ENCODE measurements at places on chromosomes 6 and 20.
A peak's percentile ranks its signal among the peaks of the same experiment; 100 is the strongest.

DNA sequence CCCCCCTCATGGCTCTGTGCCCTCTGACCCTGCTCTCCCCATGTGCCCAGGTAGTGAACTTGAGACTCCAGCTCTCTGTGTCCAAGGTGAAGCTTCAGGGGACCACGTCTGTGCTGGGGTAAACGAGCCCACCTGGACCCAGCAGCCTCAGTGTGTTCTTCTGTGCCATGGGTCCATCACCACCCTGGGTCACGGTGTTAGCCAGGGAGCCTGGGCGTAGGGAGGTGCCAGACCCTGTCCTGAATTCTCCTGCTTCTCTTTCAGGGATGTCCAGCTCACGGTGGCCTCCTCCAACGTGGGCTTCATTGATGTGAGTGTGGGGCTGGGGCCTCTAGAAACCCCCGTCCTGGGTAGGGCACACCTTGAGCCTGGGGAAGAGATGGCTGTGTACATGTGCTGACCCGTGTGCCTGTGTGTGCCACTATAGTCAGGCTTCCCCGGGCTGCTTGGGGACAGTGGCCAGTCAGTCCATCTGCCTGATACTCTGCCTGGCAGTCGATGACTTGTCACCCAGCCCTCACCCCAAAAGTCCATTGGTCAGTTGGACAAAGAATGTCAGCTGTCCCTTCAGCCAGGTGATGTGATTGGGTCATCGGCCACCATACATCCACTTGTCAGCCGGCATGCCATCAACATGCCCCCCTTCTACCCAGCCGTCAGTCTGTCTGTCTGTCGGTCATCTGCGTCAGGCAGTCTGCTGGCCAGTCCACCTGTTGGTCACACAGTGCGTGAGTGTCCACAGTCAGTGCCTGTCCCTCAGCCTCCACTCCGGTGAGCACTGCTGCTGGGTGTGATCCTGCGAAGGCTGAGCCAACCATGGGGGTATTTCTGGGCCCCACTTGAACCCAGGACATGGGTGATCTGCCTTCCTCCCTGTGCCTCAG is 10.9 kb upstream of the BPIFB6 start:
- DNase-seq = no peak

- DNase-seq = peak; percentile 32
Measured at GRCh38 chr6:83417880-83418663, 12.8 kb downstream of the ME1 start.

DNA sequence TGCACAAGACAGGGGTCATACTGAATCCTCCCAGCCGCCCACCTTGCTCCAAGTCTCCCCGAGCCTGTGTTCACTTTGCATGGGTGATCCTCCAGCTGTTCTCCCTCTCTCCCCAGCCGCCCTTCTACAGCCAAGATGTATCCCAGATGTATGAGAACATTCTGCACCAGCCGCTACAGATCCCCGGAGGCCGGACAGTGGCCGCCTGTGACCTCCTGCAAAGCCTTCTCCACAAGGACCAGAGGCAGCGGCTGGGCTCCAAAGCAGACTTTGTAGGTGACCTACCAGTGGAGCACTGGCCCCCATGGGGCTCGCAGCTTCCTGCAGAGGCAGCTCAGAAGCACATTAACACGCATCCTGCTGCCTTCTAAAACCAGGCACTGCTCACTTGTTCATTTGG is 14.6 kb upstream of the IFT52 start:
- DNase-seq = no peak

GRCh38 chr6:45518013-45518720 is 140.4 kb upstream of the SUPT3H start:
- DNase-seq = no peak

DNA sequence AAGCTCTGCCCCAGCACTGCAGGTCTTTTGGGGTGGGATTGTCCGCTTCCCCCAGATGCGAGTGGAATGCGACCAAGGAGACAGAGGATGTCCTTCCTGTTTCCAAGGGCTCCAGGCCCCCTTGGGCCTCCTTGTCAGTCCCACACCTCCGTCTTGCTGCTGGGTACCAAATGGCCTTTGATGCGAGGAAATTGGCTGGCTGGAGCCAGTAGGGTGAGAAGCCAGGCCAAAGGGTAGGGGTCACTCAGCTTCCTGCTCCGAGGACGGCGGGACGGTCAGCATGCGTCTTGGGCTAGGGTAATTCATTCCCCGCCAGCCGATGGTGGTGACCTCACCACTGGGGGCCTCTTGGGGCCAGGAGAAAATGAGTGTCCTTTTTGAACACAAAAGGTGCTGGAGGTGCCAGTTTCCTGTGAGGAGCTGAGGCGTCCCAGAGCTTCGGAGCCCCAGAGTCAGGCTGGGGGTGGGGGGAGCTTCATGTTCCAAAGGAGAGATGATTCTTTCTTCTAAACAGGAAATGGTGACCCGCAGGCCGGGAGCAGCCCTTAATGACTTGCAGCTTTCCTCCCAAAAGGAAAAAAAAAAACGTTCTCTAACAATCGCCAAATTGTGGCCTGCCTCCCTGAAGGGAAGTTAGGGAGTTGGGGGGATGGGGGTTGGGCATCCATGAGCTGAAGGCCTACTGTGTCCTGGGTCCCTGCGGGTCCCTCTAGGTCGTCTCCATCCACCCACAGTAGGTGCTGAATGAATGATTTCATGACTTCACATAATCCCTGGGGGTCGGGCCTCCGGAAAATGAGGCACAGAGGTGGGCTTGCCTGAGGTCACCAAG is 6.7 kb downstream of the SNAI1 start:
- DNase-seq = no peak

- no peak for DNase-seq
Measured at GRCh38 chr20:17500271-17500670, 30.9 kb downstream of the BFSP1 start.

DNA sequence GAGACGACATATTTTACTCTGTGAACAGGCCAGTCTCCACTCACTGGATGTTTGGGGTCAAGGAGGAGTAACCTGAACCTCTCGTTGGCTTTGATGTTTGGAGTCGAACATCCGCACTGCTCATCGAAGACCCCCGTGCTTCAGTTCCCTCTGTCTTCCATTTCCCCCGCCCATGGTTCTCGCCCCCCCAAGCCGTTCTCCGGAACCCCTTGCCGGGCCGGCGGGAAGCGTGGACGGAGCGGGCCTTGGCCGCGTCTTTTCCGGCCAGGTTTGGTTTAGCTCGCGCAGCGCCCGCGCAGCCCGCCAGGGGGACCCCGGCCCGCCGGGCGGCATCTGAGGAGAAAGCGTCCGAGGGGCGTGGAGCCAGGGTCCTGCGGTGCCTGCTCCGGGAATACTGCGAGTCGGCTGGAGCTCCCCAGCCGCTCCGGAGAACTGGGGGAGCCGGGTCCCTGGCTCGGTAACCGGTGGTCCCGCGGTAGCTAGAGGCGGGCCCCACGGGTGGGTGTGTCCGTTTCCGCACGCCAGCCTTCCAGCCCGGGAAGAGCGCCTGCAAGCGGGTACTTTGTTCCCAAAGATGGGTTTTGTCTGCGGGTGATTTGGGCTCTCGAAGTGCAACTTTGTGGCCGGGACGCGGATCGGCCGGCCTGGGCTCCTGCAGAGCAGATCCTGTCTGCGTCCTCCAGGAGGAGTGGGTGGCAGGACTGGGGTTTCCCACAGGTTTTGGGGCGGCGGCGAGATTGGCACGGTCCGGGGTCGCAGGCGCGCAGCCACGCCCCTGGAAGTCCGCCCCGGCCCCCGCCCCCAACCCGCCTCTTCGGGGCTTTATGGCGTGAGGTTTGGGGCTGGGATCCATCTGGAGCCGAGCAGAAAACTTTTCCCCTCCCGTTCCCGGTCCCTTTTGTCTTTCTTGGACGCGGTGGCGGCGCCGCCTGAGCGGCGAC is at the start of gene TMEM200A:
TMEM200A (plus strand) TSS at position 852 of the 941 bp plus-strand sequence. CDS start 74,406 bp downstream, outside the sequence.
- peak; percentile 65 for DNase-seq

DNA sequence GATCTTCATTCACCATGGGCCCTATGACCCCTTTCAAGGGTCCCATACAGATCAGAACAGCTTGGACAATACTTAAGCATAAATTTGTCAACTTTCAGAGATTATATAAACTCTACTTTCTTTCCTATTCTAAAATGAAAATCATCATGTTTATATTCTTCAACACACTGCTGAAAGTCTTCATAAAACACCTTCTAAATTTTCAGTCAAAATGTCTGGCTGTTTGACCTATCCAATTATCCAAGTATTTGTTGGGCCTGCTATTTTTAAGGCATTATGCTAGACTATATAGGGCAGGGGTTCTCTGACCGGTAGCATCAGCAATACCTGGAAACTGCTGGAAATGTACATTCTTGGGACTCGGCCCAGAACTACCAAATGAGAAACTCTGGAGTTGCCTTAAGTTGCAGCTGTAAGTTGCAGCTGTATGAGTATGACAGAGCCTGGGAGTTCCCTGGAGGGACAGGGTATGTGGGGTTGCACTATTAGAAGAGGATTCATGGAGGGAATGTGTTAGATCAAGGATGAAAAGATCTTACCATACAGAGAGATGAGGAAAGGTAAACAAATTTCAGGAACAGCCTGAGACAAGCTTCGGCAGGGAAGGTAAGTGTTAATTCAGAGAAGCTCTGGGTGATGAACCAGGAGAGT is 293.0 kb downstream of the ADGB start:
- DNase-seq = no peak

- DNase-seq = no peak
Measured at GRCh38 chr6:121260651-121261102, 73.6 kb downstream of the TBC1D32 start.

GRCh38 chr20:18321976-18322950 is 33.9 kb downstream of the ZNF133 start:
- DNase-seq = no peak

- no peak for DNase-seq
Measured at GRCh38 chr20:44422083-44422482, 53.6 kb upstream of the TTPAL start.

DNA sequence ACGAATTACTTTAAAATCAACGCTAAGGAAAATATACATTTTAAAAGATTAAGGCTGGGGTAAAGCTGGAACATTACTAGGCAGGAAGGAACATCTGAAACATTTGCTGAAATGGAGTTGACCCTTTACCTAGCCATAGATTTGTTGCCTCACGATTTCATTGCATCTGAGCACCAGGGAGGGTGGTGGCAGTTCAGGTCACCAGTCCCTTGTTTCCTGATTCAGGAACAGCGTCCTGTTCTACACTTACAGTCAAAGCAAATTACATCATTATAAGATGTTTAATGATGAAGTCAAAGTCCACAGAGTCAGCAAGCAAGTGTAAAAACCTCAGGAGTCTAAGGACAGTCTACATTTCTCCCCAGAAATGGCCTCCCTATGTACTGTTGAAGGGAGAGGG is 9.0 kb upstream of the MICA start:
- DNase-seq = no peak

DNA sequence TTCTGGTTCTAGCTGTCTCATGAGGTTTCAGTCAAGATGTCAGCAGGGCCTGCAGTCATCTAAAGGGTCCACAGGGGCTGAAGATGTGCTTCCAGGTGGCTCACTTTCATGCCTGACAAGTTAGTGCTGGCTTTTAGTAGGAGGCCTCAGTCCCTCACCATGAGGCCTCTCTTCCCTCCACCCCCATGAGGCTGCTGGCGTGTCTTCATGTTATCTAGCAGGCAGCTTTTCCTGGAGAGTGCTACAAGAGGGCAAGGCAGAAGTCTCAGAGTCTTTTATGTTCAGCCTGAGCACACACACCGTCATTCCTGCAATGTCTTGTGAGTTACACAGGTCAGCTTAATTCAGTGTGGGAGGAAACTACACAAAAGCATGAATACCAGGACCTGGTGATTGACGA is 769.9 kb downstream of the HDGFL1 start:
- no peak for DNase-seq

DNA sequence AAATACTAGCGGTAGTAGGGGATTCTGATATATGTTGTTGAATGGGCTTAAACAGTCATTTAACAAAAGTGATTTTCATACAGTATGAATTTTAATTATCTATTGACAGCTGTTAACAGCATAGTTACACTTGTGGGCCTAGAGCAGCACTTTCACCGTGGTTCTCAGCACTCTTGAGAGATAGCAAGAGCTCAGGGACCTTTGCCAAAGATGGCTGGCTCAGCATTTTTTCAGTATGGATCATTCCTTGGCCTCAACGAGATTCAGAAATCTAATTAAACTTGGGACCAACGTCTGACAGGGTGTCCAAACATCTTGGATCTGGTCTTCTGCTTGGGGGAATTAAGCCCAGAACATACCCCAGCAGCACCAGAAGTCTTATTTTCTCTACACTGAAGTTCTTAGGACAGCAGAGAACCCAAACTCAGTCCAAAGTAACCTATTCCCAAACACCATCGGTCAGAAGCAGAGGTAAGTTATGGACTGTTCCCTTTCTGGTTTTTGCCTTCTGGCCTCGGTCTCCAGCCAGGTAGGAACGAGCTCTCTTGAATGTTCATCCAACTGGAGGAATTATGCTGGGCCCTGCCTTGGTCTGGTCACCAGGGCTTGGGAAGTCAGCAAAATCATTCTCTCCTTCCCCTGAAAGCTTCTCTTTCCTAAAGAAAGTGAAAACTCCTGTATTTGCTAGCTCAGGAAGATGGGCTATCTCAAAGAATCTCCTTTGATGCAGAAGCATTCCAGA is 25.7 kb downstream of the PRPH2 start:
- no peak for DNase-seq

GRCh38 chr6:136446579-136447187 is 103.5 kb downstream of the MAP7 start:
- DNase-seq = no peak

- no peak for DNase-seq
Measured at GRCh38 chr6:163806755-163807499, 392.4 kb downstream of the QKI start.

DNA sequence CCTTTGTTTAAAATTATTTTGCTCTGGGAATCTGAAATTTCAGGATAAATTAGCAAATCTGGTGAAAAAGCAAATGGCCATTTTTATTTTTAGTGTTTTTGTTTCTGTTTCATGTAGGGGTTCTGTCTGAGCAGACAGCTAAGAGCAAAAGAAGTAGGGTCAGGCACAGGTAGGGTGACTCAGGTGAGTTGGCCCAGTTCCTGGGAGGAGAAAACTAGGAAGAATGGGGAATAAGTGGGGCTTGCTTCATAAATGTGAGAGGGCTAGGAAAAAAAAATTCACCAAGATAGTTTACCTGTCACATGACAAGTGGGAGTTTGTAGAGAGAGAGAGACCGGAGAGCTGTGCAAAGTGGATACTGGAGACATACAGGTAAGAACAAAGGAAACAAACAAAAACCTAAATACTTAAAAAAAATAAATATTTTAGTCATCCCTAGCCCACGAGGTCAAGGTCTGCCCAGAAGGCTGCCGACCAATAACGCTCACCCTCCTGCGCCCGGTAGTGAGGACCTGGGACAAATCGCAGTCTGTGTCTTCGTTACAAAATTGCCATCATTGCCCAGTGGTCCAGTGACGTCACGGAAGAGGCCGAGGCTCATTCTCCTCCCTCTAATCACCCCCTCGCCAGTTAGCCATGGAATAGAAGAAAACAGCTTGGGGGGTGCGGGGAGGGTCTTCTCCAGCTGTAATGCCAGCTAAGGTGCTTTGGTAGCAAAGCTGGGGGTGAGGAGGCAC is 2.3 kb downstream of the THBD start:
- no peak for DNase-seq

- DNase-seq = no peak
Measured at GRCh38 chr20:1630186-1630585, 10.4 kb upstream of the SIRPB1 start.

- no peak for DNase-seq
Measured at GRCh38 chr6:139242457-139243240, 49.1 kb downstream of the TXLNB start.

GRCh38 chr6:159979136-159979874 is 10.4 kb downstream of the IGF2R start:
- DNase-seq = no peak

Data from HTR-8/SVneo (cell line).